ENCODE measurements at places on chromosomes 4 and X.

GRCh38 chrX:1491851-1492349 is 39.2 kb upstream of the ASMTL start:
- peak; percentile 88 for DNase-seq

- DNase-seq: peak; percentile 77
These were observed 34.3 kb downstream of the NALF2 start for GRCh38 chrX:69538321-69538876.

DNA sequence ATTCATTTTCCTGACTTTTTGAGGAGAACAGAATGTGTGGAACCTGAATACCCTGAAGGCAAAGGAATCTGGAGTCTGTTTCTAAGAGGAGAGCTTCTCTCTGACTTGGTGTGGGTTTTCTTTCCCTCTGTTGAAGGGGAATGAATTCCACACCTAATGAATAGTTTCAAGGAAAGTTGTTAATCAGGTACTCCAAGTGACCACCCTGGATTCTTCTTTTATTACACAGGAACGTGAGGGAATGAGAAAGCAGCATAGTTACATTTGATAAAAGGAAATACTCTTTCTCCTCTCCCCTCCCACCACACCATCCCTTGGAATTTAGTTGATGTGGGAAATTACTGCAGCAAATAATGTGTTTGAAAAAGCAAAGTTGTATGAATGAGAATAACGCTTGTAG is 29.7 kb downstream of the SLIT2 start:
- DNase-seq: no peak

DNA sequence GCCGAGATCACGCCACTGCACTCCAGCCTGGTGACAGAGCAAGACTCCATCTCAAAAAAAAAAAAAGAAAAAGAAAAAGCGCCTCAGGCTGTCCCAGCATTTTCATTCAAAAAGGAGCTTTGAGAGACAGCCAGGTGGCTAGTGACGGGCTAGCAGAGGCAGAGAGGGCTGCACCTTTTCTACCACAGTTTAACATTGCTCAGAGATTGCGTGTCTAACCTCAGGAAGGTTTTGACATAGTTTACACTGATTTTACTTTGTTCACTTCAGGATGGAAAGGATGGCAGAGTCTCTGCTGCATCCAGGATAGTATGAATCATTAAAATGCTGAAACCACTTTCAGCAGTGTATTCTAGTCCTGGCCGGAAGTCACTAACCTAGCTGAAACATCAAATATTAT is 28.1 kb downstream of the ZFP42 start:
- no peak for DNase-seq

- DNase-seq: no peak
These were observed 95.1 kb downstream of the NHS start for GRCh38 chrX:17470136-17470535.

- no peak for DNase-seq
These were observed 181.5 kb downstream of the SHROOM3 start for GRCh38 chr4:76616526-76616925.

GRCh38 chr4:13860126-13860525 is 232.6 kb upstream of the BOD1L1 start:
- no peak for DNase-seq

- DNase-seq: peak; percentile 66
These were observed 24.6 kb downstream of the VSIG4 start for GRCh38 chrX:66015152-66015831.

DNA sequence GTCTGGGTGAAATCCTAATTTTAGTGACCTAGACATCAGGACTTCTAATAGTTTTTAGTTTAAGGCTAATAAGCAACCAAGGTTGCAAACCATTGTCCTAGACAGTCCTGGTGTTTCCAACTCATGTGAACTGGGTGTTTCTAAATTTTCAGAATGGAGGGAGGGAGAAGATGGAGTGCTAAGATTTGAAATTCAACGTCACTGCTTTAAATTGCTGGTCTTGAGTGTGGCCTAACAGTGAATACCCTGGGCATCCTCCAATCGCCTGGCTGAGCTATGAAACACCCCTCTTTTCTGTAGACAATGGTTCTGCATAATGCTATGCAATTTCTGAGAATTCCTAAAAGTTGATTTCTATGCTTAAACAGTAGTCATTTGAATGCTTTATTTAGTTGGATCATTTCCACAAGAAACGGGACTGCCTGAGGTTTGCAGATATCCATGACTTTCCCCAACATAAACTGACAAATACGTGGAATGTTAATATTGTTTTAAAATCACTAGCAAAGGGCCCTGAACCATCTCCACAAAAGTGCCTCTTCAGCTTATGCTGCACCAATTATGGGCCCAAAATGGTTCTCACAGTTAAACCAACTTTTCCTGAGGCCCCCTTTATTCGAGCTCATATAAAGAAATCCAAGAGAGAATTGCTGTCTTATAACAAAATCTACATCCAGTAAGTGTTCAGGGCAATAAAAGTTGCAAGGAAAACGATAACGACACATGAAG is 1.1 kb downstream of the FBXL5 start:
- DNase-seq: peak; percentile 54

DNA sequence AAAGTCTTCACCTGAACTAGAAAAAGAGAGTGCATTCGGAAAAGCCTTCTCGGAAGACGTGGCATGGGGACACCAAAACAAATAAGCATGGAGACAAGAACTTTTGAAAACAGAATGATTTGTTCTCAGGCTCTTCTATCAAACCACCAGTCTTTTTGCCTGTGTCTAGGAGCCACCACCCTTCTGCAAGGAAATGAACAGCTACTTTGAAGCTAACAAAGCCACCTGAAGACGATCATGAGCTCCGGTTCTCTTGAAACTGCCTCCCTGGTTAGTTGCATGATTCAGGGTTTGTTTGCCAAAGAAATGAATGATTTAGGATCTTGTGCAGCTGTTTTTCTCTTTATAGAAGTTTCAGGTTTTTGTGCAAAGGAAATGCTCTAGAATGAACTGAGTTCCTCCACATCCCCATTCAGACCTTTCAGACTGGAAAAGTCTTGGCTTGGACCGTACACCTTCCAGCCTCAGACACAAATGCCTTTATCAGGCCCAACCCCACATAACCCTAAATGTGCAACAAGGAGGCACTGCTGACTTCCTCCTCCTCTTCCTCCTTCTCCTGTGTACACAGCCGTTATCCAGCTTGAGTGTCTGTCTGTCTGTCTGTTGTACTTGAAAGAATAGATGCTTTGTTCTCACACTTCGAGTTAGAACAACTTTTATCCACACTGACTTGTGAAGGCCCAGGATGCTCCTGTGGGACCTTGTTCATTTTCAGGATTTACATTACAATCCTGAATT is 334.8 kb upstream of the KLF3 start:
- no peak for DNase-seq

- DNase-seq: no peak
These were observed 101.1 kb downstream of the PHOX2B start for GRCh38 chr4:41647383-41647782.

DNA sequence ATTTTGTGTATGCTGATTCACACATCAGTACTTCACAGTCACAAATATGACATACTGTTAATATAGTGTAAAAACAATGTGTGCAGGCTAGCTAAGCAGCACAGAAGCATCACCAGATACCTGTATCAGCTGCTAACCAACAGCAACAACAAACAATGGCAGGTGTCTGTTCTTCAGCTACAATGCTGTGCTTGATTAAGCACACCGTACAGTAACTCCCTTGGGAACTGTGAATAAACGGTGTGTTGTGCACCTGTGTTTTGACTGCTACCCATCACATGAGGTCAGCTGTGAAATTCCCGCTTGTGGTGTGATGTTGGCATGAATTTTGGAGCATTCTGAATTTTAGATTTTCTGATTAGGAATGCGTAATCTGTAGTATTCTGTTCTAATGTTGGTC is 379.7 kb upstream of the FAT1 start:
- DNase-seq: no peak

DNA sequence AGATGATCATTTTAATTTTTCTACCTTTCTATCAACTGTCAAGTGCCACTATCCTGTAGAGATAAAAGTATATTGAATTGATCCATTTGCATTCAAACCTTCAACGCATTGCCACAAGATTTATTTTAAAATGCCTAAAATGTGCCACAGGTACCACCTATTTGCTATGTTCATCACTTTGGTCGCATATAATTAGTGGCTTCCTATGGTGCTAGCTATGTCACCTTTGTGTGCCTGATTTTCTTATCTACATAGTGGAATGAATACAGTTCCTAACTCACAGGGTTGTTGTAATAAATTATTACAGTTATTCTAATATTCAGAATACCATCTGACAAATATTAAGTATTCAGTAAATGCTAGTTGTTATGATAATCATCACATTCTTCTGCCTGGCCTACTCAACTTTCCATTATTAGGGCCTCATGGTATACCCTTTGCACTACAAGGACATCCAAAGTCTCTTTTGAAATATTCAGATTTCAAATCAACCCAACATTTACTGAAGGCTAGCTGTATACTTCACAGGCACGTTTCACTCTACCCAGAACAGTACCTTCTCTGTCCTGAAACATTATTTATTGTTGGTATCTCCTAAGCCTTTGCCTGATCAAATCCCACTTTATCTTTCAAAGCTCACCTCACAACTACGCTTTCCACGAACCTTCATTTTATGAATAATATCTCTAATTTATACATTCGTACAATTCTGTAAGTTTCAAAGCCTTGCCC is 62.4 kb downstream of the ANXA10 start:
- DNase-seq: no peak

- DNase-seq: peak; percentile 23
These were observed 649.6 kb upstream of the DIPK2B start for GRCh38 chrX:45850197-45850774.

DNA sequence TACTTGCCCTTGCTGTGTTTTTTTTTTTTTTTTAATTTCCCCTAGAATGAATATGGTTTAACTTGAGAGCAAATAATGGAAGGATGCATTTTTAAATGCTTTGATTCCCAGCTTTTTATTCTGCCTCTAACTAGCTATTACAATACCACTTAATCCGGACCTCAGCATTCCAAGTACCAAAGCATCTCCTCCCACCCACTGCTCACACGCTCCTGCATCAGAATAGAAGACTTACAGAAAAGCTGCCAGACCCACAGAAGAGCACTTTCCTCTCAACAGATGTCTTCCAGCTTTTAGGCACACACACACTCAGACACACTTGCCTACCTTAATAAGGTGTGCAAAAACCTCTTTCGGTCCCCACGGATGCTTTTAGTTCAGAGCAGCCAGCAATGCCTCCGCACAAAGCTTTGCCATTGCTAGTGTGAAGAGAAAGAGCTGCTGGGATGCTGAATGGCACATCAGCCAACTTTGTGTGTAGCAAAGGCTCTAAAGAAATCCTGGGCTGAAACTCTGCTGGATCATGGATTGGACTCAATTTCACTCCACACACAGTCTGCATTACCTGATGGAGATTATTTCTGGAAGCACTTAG is 1056.2 kb downstream of the DMD start:
- no peak for DNase-seq

DNA sequence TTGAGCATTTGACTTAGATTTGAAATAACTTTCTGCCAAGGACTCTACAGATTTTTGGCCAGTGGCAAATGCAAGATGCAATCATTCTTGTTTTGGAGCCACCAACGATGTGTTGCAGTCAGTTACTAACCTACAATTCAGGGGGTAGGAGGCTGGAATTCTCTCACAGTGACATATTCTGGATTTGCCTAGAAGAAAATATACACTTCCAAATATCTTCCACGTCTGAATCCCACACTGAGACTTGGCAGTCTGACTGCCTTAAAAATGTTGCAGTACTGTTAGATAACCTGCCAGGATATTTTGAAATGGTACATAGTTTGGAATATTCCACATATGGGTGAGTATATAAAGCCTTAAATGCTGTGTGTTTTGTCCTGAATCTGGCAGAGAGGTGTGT is 27.6 kb upstream of the AGTR2 start:
- DNase-seq: no peak

DNA sequence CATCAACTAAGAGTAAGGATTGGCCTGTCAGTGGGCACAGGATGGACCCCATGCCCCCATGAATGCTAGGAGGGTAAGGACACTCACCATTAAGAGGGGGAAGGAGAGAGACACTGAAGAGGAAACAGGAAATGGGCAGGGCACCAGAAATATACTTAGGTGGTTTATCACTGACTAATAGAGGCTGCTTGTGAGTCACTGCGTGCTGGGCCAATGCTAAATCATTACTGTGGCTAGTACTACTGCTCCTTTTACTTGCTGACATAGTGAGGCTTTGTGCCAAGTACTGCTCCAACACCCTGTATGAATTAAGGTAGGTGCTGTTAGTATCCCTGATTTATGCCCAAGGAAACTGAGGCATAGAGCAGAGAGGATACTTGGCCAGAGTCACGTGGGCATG is 130.4 kb upstream of the FRMPD4 start:
- DNase-seq: peak; percentile 23

DNA sequence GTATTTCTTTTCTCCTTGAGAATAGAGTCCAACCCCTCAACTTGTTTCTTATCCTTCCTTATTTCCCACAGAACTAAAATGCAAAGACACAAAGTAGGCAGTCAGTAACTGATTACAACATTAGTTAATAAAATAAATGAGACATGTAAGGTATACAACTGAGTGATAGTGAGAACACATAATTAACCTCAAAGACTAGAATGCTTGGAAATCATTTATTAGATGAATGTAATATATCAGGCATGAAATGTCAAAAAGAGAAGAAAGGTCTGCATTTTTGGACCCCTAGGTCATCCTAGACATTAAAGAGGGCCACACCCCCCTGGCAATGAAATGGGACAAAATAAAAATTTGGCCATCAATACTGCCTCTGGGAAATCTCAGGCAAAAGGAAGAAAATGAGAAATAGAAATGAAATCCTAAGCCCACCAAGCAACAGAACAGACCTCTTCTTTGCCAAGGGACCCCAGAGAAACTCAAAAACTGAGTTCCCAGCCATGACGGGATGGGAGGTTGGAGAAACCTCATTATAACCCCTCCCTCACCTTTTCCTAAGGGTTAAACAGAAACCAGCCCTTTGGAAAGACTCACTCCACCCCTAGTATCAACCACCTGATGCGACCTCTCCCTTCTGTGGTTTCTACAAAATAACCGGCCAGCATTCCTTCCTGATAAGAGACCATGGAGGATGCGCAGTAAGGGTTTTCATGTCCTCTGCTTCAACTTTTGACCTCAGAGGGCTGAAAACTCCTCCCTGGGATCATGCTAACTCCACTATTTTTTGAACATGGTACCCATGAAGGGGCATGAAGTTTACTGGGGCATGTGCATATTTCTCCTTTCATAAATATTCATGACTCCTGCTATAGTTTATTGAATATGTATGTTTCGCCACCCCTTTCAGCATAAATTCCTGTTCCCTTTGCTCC is 90.0 kb upstream of the EXOC1L start:
- DNase-seq: no peak

DNA sequence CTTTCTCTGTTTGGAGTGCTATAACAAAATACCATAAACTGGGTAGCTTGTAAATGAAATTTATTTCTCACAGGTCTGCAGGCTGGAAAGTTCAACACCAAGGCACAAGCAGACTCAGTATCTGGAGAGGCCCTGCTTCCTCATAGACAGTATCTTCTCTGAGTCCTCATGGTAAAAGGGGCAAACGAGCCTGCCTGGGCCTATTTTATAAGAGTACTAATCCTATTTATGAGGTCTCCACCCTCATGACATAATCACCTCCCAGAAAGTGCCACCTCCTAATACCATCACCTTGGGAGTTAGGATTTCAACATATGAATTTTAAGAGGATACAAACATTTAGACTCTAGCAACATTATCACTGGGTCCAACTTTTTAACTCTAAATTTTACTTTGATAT is 200.3 kb downstream of the STPG2 start:
- no peak for DNase-seq

GRCh38 chr4:5200513-5200912 is 149.2 kb downstream of the STK32B start:
- DNase-seq: no peak

GRCh38 chr4:83362492-83363329 is 28.1 kb upstream of the HPSE start:
- peak; percentile 14 for DNase-seq

- no peak for DNase-seq
These were observed 84.2 kb downstream of the NPNT start for GRCh38 chr4:105979506-105979905.

All from activated CD4-positive, alpha-beta T cell treated with anti-CD3 and anti-CD28 coated beads, Interleukin-10, Interleukin-2, amounts not matched to agents 100 ng/mL and 50 ng/mL, durations not matched to agents 16 hours and 8 hours (primary cell).